ENCODE measurements at places on chromosomes 6 and 20. TPM values are rescaled to one million over a fixed set of nuclear protein-coding genes. Genes with fewer than 3 reads are reported as not detected.

GRCh38 chr6:152301021-152301764, 336.0 kb downstream of the SYNE1 start:
- DNase-seq: no peak

TSHZ2 gene
- polyA plus RNA-seq: 11.8 TPM

DPM1 gene
- polyA plus RNA-seq: 59.2 TPM

- DNase-seq: no peak
These were observed 76.7 kb downstream of the FOXC1 start for GRCh38 chr6:1686117-1687098.

DNA sequence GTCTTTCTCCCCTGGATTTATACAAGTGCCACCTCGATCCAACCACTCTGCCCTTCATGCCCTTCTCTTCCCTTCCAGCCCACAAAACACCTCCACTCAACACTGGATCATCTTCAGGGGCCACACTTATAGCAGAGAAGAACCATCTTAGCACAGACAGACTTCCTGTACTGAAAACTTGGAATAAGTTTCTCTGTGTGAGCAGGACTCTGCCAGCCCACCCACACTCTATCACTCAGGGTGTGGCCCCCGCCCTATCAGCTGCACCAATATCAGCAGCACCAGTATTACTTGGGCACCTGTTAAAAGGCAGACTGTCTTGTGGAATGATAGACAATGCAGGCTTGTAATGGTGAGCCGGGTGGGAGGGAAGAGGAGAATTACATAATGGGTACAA, 86.7 kb downstream of the SCML4 start:
- no peak for DNase-seq

GRCh38 chr20:33377366-33377765, 24.0 kb downstream of the CDK5RAP1 start:
- DNase-seq: no peak

GRCh38 chr6:20906945-20907344, 372.7 kb downstream of the CDKAL1 start:
- DNase-seq: no peak

DNA sequence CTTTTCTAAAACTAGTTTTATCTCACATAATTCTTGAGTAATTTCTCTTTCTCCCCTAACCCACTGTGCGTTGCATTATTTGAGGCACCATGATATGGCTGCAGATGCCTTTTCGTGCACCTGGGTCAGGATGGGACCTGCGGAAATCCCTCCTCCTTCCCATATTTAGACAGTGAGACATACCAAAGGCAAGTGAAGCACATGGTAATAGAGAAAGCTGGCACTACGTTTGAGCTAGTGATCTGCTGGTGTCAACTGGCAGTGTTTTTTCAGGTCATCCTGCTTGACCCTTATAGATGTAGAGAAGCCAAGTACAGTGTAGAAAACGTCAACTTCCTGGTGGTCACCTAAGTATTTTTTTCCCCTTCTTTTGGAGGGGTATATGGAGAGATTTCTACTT, 71.7 kb downstream of the FOXO3 start:
- DNase-seq: no peak

- no peak for DNase-seq
These were observed 920 bp downstream of the GJA1 start for GRCh38 chr6:121436274-121436857.

DNA sequence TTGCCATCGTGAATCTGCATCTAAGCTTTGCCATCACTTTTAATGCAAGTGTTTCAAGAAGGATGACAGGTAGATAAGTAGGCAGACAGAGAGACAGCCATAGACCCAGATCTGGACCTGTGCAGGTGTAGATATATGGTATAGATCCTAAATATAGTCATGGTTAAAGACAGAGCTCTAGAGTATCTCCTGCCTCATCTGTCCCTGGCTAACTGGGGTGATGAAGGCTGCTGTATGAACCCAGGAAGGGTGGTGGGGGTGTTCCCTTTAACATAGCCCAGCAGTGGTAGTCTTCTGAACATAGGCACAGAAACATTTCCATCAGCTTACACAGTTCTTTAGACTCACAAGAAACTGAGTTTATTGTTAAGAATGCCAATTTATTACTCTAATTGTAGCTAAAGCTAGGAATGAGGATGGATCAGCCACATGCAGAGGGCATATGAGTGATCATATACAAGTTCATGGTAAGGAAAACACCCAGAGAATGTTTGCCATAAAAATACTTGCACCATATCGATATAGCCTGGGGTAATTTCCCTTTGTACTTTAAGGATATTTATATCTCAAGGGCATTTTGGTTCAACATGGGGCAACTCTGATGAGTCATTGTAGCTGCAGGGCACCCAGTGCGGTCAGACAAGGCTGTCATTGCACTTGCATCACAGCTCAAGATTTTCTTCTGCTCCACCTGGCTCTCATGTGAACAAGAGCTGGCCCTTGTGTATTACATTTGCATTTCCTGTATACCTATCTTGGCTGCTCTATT, 587.2 kb downstream of the EPM2A start:
- DNase-seq: no peak

GRCh38 chr6:150633486-150633834, 33.8 kb downstream of the PLEKHG1 start:
- no peak for DNase-seq

PACRG gene
- polyA plus RNA-seq: 5.3 TPM

DNA sequence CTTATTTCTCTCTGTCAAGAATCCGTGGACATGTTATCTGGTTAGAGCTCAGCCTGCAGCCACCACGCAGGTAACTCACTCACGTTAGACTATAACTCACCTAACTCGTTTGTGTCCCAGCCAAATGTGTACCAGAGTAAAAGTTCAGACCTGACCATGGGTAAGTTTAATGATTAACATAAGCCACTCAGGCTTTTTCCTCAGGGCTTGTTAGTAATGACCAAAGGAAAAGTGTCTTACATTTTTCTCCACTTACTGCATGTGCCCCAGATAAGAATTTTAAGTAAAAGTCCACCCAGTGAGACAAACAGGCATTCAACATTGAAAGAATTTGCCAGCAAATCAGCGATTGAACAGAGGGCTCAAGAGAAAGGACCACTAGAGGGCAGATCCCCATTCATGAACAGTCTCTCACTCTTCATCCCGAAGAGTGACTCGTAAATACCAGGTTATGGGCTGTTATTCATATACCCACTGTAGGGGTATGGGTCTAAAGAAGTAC, at the start of gene PKHD1:
PKHD1 (minus strand) TSS at position 116 of the 502 bp plus-strand sequence. CDS start 2,680 bp downstream, outside the sequence.
- DNase-seq: peak; percentile 53

DNA sequence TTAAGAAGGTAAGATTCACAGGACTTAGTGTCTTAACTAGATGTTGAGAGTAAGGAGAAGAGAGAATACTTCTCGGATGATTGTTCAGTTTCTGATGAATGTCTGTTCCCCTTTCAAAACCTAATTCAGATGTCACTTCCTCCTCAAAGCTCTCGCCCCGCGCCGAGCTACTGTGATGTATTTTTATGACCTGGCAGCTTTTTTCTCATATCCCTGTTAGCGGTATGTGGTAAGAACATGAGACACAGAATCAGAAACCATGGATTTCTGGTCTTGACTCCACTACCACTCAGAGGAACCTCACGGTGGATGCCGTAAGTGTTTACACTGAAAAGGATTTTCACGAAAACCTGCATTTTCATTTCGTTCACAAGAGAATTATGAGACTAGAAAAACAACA, 48.4 kb downstream of the CEP43 start:
- DNase-seq: no peak

DNA sequence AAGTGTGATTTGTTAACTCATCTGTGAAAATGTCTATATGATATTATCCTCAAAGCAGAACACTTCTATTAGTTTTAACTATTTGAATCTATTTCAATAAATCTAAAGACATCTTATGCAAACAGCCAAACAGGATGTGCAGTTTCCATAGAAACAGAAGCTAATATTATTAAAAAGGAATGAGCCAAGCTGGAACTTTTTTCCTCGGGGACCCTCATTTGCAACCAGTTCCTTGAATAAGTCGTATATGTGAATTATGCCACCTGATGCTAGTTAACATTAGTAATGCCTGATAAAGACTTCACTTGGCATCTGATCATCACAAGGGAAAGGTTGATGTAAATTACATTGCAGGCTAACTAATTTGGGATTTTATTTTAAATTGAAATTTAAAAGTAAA, 216.9 kb upstream of the SMLR1 start:
- DNase-seq: no peak

WFDC12 gene
- not detected for polyA plus RNA-seq

DNA sequence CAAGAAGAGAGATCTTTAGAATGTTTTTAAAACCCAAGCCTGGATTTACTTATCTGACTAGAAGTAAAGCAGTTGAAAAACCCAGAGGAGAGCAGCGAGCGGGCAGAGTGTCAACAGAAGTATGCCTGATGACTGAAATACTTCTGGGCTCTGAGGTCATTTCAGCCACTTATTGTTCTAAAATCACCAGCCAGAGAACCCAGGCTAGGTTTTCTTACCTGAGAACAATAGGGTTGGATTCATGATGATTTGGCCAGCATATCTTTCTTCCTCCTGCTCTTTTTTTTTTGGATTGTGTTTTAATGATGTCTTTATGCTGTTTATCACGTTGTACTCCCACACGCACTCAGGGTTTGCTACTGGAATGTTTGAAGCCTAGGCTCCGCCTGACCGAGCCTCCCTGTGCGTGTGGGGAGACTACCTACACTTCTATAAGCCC, 63.0 kb upstream of the KIF25 start:
- peak; percentile 14 for DNase-seq

DNA sequence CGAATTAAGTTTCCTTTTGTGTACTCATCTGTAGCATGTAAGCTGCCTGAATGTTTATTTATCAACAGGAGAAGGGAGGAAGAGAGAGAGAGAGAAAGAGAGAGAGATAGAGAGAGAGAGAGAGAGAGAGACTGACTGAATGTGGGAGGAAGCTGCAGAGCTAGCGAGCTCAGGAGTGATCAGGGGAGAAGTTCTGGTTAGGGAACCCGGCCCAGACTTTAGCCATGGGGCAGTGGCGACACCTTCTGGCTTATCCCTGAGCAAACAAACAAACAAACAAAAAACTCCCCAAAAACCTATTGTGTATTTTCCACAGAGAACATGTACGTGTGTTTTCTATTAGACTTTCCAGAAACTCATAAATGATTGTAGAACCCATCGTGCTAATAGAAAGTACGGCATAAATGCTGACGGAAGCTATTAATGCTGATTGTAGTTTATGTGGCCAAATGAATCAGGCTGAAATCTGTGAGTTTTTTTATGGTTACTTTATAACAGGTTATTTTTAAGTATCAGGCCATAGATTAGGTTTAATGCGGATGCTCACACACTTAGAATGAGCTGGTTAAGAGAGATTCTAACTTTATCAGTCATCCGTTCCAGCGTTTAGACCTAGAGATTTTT, 92.8 kb downstream of the CLIC5 start:
- peak; percentile 53 for DNase-seq

GRCh38 chr6:166677941-166678340, 50.9 kb upstream of the RPS6KA2 start:
- DNase-seq: no peak

DNA sequence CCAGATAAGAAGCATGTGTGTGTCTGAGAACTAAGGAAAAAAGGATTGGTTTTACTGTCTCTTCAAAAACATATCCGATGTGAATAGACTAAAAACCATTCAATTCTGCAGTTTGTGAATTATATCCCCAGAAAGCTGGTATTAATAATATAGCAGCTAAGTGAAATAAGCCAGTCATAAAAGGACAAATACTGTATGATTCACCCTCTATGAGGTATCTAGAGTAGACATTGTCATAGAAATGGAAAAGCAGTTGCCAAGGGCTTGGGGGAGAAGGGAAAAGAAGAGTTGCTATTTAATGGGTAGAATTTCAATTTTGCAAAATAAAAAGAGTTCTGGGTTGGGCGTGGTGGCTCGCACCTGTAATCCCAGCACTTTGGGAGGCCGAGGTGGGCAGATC, 137.5 kb downstream of the ATXN1 start:
- DNase-seq: no peak

OR12D3 gene
- polyA plus RNA-seq: not detected

DNA sequence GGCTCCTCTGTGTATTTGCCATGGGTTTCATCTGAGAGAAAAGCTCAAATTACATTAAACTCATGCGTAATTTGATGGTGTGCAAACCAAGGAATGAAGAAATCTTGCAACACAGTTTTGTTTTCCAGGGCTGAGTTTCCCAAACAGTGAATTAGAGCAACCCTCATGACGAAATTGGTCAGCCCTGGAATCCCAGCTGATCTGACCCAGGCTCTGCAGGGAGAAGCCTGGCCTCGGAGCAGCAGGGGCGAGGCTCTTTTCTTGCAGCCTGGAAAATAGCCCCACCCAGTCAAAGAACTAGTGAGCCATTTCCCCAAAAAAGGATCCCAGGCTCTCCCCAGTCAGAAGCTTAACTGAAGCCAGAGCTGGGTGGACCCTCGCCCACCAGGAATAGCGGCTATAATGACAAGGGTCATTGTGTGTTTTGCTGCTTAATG, 107.3 kb upstream of the SNX9 start:
- no peak for DNase-seq

- DNase-seq: no peak
These were observed 330.0 kb downstream of the ZFAND3 start for GRCh38 chr6:38149531-38149930.

DNA sequence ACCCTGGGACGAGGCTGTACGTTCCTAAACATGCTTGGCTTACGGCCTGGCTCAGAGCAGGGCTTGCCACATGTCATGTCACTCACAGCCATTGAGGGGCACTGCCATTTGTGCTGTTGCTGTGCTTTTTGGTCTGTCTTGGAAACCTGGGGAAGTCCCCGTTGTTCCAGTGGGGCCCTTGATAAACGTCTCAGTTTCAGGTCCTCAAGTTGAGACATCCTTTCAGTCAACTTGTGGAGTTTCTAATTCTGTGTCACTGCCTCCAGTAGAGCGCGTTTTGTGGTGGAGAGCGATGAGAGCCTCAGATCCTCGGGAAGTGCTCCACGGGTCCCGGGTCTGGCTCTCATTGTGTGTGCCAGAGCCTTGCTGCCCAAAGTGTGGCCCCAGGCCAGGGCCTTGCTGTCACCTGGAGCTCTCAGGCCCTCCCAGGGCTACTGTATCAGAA, 43.0 kb upstream of the CCR6 start:
- DNase-seq: no peak

HTR1E gene
- 0.89 TPM for polyA plus RNA-seq

GRCh38 chr6:26199773-26200764, 112.8 kb downstream of the HFE start:
- no peak for DNase-seq

PXDC1 gene
- polyA plus RNA-seq: 18.1 TPM

DNA sequence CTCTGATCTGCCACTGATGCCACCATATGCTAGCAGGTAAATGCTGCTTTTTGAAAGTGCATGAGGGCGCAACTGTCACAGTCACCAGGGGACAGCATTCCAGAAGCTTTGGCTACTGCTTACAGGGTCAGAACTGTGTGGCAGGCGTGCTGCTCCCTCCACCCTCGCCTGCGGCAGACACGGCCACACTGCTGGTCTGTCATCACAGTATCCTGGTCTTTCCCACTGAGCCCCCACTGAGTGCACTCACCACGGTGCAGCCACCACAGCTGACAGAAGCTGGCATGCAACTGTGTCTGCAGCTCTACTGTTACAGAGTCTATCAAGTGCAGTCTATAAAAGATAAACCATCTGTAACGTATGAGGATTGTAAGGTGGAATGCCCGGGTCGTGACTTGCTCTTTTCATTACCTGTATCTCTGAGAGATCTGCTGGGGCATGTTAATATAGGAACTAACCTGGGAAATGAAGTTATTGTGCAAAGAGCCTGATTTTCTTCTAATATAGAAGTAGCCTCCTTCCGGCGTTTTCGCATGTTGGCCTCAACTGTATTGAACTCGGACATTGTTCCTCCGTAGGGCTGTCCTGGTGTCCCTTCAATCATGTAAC, 24.5 kb downstream of the GCLC start:
- no peak for DNase-seq

GRCh38 chr6:141752677-141753076, 380.0 kb upstream of the GJE1 start:
- no peak for DNase-seq

- DNase-seq: peak; percentile 59
These were observed 168.9 kb upstream of the UST start for GRCh38 chr6:148577687-148578488.
